NCI-H446 treated with DMSO at 0.1 percent for 48 hours (cell line): ENCODE measurements at places on chromosomes 13 and 19.

DNA sequence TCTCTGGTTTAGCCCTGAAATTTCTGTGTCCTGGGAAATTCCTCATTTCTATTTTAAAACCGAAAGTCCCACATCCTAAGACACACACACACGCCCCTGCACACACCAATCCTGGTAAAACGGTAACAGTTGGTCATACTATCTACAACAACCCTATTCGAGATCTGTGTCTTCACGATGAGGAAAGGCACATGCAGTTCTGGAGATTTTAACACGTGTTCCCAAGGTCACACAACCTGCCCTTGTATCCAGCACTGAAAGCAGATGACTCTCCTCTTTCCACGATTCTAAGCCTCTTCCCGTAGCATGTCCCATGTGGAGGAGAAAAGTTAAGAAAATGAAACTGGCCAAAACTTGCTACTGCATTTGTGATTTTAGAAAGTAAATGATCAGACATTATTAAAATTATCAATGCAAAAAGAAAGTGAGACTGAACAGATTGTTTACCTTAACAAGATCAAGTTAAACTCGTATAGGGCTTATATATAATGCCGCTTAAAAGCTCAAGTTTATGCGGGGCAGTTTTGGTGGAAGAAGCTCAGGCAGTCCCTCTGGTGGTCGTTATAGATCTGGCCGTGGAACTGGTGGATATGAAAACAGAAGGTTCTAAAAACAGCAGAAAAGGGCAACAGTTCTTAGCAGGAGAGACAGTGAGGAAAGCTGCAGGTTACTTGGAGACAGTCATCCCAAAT lies 32.7 kb downstream of the VSTM1 start:
- no peak for DNase-seq

- no peak for DNase-seq
Measured at GRCh38 chr13:29486551-29486950, 108.9 kb downstream of the SLC7A1 start.

DNA sequence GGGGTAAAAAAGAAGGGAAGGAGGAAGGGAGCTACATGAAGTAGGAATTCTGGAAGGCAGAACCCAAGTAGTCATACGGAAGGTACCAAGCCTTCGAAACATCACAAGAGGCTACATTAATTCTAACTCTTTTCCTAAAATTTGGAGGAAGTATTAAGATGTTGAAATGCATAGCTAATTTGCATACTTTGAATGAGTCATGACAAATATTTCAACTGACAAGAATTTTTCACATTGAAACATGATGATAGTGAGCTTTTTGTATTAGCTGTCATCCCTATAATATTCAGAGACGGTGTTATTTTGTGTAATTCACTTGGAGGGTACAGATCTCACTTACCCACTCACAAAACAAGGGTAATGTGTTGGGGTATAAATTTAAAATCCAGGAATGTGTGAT lies 9.1 kb upstream of the ACOD1 start:
- DNase-seq, result no peak

DNA sequence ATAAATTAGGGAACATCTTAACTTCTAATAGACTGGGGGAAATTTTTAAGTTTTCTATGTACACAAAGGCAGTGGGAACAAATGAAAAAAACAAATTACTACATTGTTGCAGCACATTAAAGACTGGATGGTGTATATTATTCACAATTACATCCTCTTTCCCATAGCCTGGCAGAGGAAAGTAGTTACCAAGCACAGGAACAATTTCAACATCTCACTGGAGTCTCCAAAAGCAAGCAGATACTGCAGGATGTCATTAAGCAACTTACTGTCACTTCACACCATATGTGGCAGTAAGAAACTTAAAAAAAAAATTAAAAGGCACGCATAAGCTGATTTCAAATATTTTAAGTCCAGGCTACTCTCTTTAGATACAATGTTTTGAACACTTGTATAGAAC lies 6.4 kb upstream of the EFNB2 start:
- no peak for DNase-seq

- no peak for DNase-seq
Measured at GRCh38 chr13:38417727-38418126, 68.1 kb downstream of the UFM1 start.

DNA sequence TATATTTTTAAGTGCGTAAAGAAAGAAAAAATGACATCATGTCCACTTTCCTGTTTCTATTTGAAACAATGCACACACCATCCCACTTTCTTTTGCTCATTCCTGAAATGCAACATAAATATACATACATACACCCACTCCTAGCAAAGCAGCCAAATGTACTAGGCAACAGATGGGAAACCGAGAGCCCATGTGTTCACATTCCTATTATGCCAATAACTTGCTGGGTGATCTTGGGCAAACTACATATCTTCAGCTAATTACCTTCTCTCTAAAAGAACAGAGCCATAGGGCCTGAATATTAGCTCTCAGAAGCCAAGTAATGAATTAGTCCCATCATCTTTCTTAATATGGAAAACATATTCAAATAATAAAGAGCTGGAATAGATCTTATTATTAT lies 610.6 kb upstream of the ATXN8OS start:
- DNase-seq, result peak; percentile 62

DNA sequence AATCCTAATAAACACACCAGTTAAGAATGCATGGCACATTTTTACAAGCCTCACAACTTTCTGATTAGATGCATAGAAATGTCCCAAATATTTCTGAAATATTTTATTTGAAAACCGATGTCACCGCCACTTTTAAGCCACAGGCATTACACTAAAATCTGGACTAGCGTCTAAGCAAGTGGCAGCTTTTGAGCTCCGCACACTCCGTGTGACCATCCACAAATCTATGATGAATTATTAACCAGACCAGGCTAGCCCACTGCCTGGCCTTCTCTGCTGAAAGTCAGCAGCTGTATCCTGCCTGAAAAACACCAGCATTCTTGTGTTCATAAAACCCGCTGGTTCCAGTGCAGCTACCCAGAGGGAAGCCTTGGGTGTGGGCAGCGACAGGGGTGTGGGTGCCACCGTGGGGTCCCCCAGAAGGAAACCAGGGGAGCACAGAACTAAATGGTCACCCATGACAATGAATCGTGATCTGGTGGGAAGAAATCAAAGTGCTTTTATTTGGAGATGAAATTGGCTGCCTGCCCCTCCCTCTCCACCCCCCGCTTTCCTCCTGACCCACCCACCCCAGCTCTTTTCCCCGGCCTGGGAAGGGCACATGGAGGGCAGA lies 13.8 kb downstream of the RASA3 start:
- no peak for DNase-seq

DNA sequence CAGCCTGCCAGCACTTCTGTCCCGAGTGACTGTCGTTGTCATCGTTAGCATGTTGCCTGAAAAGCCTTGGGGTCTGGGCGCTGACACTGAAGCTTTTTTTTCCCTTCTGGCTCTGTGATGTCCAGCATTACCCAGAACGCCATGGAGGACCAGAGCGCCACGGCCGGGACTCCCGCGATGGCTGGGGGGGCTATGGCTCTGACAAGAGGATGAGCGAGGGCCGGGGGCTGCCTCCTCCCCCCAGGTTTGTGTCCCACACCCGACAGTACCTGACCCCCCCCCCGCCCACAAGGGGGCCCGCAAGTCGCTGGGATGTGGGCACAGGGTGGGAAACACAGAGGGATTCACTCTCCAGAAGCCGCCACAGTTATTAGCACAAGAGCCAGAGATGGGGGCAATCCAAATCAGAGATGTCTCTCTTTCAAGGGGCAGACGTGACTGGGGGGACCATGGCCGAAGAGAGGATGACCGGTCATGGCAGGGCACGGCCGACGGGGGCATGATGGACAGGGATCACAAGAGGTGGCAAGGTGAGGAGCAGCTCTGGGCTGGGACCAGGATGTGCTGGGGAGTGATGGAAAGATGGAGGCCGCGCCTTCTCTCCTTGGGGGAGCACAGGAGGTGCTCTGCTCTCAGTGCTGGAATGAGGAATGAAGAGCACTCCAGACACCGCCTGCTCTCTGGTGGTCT lies 13.2 kb downstream of the MICOS13 start:
- no peak for DNase-seq

- no peak for DNase-seq
Measured at GRCh38 chr13:107942030-107942617, 273.2 kb downstream of the LIG4 start.

GRCh38 chr19:48683349-48683748 lies 10.5 kb upstream of the NTN5 start:
- no peak for DNase-seq

- no peak for DNase-seq
Measured at GRCh38 chr13:20370815-20371421, 138.8 kb upstream of the GJB6 start.

DNA sequence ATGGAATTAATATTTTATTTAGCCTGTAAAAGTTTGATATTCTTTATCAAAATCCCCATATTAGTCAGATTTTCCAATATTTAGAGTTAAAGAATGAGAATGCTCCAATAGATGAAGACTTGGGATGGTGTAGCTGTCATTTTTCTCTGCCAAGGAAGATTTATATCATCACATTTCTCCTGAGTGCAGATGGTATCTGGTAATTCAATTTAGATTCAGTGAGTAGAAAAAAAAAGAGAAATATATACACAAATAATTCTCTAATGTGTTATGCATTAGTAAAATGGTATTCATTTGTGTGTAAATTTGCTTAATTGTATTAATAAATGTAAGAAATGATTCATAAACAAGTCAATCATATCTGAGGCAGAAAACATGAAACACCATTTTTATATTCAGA lies 1508.7 kb upstream of the PCDH20 start:
- peak; percentile 4 for DNase-seq

DNA sequence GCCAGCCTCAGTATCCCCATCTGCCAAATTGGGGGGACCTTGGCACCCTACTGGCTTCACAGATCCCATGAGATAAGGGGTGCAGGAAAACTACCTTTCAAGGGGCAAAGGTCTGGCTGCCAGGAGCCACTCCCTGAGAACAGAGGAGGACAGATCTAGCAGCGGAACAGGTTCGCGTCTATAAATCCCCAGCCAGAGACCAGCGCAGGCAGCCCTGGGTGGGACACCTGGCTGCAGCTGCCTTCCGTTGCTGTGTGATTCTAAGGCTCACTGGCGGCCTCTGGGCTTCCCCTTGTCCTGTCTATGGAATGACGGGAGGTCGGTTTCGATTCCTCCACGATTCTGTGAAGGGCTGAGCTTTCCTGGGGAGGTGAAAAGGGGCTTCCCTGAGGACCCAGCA lies 7.3 kb downstream of the RELB start:
- DNase-seq, result no peak

DNA sequence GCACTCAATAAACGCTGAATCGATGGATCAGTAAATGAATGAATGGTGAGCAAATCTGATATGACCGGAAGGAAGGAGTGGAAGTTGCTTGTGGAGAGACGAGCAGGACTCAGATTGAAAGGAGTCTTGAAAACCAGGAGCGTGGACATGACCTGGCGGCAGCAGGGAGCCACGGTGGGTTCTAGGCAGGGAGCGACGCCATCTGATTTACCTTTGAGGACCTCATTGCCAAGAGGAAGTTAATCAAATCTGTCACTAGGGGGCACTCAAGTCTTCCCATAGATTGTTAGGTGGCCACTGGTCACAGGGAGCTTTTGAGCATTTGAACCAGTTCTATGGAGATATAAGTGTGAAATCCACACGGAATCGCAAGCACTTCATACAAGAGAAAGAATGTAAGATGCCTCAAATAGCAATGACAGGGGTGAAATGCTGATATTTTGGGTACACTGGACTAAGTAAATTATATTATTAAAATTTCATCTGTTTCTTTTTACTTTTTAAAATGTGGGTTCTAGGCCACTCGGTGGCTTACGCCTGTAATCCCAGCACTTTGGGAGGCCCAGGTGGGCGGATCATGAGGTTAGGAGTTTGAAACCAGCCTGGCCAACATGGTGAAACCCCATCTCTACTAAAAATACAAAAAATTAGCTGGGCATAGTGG lies 9.2 kb upstream of the FBN3 start:
- peak; percentile 35 for DNase-seq

DNA sequence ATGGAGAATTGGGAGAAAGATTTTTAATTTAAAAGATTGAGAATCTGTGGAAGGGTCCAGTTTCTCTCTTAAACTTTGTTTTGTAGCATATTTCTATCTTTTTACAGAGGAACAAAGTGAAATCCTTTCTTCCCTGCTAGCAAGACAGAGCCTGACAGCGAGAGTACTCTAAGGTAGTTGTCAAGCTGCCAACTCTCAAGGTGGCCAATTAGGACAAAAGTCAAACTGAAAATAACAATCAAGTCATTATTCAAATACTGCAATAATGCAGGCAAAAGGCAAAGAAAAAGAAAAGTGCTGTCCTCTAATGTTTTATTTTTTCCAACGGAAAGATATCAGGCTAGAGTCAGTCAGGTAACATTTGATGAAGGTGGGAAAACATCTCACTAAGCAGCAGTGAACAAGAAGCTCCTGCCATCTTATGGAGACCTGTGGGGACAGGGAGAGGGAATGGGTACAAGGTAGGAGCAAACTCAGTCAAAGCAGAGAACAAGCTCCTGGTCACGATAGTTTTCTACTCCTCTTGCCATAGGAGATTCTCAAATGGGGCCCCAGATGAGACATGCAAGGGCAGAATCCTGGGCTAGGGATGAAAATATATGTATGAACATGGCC lies 801.9 kb upstream of the SLITRK1 start:
- no peak for DNase-seq

GRCh38 chr13:97117388-97117910 lies 104.7 kb upstream of the MBNL2 start:
- DNase-seq, result no peak
